ENCODE measurements at places on chromosomes 3 and 15. TPM values are rescaled to one million over a fixed set of nuclear protein-coding genes. Genes with fewer than 3 reads are reported as not detected.

DNA sequence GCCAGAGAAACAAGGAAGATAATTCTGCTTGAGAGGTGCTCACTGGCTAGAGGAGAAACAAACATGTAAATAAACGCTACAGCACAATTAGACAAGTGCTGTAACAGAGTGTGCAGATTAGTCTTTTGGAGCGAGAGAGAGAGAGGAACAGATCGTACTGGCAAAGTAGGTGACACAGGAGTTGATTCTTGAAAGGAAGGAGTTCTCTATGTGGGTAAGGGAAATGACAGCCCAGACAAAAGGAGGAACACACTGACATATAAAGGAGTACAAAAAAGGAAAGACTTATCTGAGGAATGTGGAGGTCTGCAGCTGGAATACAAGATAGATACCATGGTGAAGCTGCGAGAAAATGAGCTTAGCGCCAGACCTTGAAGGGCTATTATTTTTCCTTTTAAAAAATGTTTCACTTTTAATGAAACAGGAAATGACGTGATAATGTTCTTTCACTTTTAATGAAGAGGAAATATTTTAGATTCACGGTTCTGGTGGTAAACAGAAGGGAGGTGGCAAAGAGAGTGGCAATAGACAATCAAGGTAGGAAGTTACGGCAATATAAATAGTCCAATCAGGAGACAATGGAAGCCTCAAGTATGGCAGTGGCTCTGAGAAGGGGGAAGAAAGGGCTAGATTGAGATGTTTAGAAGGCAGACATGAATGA is 202.9 kb downstream of the VPS13C start:
- no peak for DNase-seq

- no peak for DNase-seq
Observed at GRCh38 chr3:29026286-29026685, 254.6 kb upstream of the RBMS3 start.

GRCh38 chr3:3951071-3951470 is 151.8 kb downstream of the LRRN1 start:
- no peak for DNase-seq

GRCh38 chr3:18030371-18030870 is 288.0 kb upstream of the TBC1D5 start:
- DNase-seq, result no peak

DNA sequence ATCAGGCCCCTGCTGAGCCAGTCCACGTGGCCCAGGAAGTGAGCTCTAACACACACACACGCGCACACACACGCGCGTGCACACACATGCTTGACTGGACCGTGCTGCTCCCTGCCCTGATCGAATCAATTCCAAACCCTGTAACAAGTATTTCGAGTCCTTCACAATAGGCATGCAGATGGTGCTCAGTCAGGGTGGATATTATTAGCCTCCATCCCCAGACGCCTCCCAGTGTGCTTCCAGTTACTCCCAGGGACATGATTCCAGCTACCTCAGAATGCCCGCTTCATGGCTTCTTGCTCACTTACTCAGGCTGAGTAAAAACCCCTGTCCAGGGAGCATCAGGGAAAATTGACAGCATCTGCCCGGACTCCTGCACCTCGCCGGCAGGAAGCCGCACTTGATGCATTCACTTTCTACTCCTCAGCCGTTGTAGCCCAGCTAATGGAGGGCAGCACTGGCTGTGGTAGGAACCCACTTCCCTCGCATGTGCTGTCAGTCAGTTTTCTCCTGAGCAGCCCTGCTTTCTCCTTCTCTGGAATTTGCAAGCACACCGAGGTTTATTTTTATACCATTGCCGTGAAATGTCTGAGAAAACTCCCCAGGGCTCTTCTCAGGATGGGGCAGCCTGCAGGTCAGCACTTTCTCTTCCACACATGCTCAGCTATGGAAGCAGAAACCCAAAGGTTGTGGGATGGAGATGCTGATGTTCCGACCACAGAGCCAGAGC is 126.1 kb upstream of the ABHD17C start:
- DNase-seq, result no peak

DNA sequence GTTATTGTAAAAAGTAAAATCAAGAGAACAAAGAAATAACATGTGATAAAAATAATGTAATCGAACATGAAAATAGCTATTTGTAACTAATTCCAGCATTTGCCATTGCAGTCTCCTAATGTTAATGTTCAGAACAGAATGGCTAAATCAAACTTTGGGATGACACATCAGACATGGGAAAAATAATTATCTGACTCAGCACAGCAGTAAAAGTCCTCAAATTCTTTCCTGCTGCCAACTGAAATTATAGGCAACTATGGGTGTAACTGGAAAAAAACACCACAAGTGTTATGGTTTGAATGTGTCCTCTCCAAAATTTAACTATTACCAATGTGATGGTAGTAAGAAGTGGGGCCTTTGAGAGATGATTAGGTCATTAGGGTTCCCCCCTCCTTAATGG is 446.7 kb downstream of the C3orf38 start:
- no peak for DNase-seq

- no peak for DNase-seq
Observed at GRCh38 chr3:185859294-185859972, 34.6 kb upstream of the IGF2BP2 start.

DNA sequence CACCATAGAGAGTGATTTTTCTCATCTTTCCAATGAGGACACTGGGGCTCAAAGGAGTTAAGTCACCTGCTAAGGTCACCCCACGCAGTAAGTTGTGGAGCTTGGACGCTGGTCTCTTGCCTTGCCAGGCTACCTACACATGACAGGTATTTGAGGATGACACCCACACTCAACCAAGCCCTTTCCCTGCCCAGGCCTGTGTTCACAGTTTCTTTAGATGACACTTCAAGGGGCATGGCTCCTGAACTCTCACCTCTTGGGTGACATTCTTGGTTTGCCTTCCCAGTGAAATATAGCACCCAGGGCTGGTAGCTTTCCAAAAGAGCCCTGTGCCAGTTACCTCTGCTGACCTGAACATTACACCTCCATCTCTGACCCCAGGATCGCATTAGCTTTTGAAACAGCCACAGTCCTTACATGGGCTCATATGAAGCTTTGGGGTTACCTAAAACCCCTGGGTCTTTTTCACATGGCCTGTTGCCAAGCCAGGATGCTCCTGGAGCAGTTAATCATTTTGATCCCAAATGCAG is 148.0 kb downstream of the RPLP1 start:
- no peak for DNase-seq

DNA sequence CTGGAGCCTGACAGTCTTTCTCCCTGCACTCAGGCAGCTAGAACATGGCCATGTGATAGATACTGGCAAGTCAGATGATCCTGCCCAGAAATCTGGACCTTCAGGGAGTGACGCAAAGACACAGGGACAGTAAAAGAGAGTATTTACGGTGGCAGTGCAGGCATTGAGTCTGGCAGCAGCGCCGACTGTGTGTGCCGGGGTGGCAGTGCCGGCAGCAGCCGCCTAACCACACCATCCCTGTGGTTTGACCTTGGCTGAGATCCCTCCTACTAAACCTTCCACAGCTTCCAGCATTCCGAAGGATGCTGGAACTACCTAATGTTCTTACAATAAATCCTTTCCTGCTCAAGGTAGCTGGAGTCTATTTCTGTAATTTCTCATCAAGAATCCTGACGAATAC is 4.6 kb upstream of the TSPAN3 start:
- no peak for DNase-seq

GRCh38 chr15:59116141-59116540 is 11.2 kb downstream of the CCNB2 start:
- no peak for DNase-seq

- no peak for DNase-seq
Observed at GRCh38 chr15:71409541-71409940, 294.3 kb downstream of the THSD4 start.

DNA sequence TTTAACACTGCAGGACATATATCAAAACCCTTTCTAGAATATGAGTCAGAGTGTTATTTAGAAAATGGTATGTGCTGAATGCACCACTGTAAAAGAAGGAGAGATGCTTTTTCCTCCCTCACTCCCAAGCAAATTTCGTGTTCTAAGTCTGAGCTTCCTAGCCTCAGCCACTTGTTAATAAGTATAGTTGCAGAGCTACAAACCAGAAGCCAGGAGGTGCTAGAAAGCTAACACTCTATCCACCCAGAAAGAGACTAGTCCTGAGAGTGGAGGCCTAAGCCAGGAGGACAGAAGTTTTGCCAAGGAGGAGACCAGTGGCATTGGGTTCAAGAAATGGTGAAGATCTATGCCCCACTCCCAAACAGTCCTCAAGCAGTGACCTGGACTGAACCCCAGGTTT is 40.5 kb upstream of the GYG1 start:
- no peak for DNase-seq

- no peak for DNase-seq
Observed at GRCh38 chr3:12643010-12643380, 20.9 kb downstream of the RAF1 start.

DNA sequence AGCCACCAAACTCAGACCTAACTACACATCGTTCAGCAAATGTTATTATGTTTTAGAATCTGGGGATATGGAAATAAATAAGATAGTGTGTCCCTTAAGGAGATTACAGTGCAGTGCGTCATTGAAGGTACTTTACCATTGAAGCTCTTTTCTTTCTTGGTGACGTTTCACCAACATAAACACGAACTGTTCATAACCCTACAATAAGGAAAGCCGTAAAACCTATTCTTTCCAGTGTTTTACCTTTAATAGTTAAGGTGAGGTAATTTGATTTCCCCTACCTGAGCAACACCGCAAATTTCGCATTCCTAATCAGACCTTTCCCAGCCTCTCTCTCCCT is 826 bp downstream of the CCDC66 start:
- no peak for DNase-seq

DNA sequence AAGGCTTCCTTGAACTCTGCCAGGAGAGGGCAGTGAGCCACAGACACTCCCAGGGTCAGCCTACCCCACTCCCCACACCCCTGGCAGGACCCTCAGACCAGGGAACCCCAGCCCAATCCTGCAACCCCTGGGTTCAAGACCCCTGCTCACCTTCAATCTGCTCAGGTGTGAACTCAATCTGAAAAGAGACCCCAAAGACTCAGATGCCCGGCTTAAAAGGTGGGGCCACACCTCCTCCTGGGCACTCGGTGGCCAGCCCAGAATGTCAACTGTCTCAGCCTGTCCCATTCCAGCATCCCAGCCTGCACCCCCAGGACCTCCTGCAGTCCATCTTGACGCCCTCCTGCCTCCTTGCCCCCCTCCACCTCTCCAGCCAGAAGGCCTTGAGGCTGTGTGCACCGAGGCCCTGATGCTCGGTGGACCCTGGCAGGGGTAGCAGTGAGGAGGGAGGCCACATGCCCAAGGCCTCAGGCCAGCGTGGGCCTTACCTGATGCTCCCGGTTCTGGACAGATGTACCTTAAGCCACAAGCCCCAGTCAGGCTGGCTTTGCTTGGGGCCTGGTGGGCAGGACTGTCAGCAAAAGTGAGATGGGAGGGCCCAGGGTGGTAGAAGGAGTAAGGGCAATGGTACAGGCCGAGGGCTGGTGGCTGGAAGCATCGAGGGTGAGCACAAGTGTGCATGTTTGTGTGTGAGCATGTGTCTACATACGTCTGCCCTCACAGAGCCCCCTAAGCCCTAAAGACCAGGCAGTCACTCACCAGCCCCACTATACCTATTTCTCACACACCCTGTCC is 2.2 kb downstream of the MYL3 start:
- DNase-seq, result no peak

GRCh38 chr15:74870436-74871215 is 2.5 kb downstream of the SCAMP2 start:
- DNase-seq, result no peak

DNA sequence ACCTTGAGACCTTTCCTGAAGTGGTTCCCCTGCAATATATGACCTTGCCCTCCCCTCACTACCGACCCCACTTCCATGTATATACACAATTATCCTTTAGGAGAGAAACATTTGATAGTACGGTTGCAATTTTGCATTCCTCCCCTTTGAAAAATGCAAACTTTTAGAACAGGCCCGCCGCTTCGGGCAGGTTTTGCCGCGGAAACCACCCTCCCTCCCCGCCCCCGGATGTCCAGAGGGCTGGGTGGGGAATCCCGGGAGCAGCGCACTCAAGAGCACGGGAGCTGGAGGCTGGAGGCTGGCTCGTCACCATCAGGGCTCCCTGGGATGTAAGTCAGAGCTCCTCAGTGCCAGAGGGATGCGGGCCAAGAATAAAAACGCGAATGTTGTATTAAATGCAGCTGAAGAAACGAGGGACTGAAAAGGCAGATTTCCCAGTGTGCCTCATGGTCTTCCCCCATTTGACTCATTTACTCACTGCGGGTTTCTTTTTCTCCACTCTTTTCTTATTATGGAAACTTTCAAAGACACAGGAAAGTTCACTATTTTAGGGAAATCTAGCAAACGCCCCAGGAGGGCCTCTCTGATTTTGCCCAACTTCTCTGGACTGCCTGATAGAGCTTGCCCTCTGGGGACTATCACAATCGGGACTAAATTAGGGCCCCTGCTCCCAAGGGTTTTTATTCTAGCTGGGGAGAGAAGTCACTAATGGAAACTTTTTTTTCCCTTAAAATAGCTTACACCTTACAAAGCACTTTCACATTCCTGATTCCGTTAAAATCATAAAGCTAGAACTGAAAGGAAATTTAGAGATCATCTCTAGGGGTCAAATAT is 2.9 kb upstream of the USP3 start:
- peak; percentile 93 for DNase-seq

GRCh38 chr3:60076331-60076730 is 1026.5 kb upstream of the CFAP20DC start:
- no peak for DNase-seq

DNA sequence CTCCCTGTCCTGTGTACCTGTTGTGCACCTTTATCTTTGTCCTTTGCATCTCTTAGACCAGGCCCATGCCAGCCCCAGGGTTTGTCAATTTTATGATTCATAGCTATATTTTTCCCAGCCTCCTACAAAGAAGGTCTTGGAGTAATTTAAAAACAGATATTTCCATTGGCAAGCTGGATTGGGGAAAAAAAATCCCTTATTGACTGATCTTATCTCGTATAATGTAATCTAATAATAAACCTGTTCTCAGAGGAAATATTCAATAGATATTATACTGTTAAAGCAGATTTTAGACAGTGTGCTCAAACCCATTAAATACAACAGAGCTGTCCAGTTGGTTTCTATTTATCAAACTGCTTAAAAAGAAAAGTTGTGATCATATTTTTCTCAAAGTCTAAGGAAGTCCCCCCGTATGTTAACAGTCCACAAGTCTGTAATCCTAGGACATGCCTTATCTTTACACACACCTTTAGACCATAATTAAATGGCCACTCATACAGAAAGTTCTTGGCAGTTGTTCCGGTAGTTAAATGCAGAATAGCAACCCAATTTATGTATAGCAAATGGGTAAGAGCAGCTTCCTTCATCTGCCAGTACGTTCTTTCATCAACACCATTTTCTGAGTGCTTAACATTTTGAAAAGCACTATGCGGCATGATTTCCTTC is 700.9 kb upstream of the NR2F2 start:
- DNase-seq, result no peak

GRCh38 chr3:157129803-157130466 is 30.0 kb downstream of the CCNL1 start:
- peak; percentile 32 for DNase-seq

The CYB561D2 gene
- total RNA-seq, result 10.6 TPM

The SCG3 gene
- 0.51 TPM for total RNA-seq

The FAM3D gene
- 14.9 TPM for total RNA-seq

The MUC4 gene
- 7.8 TPM for total RNA-seq

The PP2D1 gene
- total RNA-seq, result not detected

The UROC1 gene
- not detected for total RNA-seq

The SHISA5 gene
- 43.8 TPM for total RNA-seq

The SLC22A13 gene
- 0.51 TPM for total RNA-seq

The RTP1 gene
- total RNA-seq, result 1.0 TPM

The FOXL2NB gene
- total RNA-seq, result not detected

The FANCD2OS gene
- not detected for total RNA-seq

Measured in tongue (tissue), 3 donors.